CD4-positive, alpha-beta T cell (primary cell): ENCODE measurements at places on chromosomes 3 and 15. TPM values are rescaled to one million over a fixed set of nuclear protein-coding genes. Genes with fewer than 3 reads are reported as not detected.

The RTP3 gene
- total RNA-seq, result not detected

The CPLX3 gene
- total RNA-seq, result 0.16 TPM

The SCG3 gene
- total RNA-seq, result not detected

The SUCLG2 gene
- total RNA-seq, result 52.4 TPM

The ATR gene
- total RNA-seq, result 29.5 TPM

The LRTM1 gene
- total RNA-seq, result not detected

The SCAMP5 gene
- 5.7 TPM for total RNA-seq

The GOLGA6L22 gene
- not detected for total RNA-seq

The TMEM158 gene
- total RNA-seq, result not detected

The CCDC39 gene
- not detected for total RNA-seq

The RHOV gene
- total RNA-seq, result 0.36 TPM

The THRB gene
- total RNA-seq, result not detected

The TM4SF18 gene
- not detected for total RNA-seq

The SLC7A14 gene
- not detected for total RNA-seq

The ZNF80 gene
- total RNA-seq, result 0.17 TPM

The SCAANT1 gene
- 2.1 TPM for total RNA-seq

The CCDC32 gene
- total RNA-seq, result 21.3 TPM

The ADCY5 gene
- total RNA-seq, result not detected

The CD200 gene
- total RNA-seq, result 6.9 TPM

The TEX55 gene
- total RNA-seq, result not detected

The SLC6A1 gene
- not detected for total RNA-seq

The TLR9 gene
- total RNA-seq, result 0.08 TPM

The BSN gene
- total RNA-seq, result 0.08 TPM

The PIGX gene
- 13.9 TPM for total RNA-seq

The MOBP gene
- total RNA-seq, result not detected

The SLC33A1 gene
- total RNA-seq, result 14.6 TPM

The MUC4 gene
- not detected for total RNA-seq

The ATP13A4 gene
- 1.6 TPM for total RNA-seq

The CD200R1 gene
- total RNA-seq, result 4.7 TPM

The STXBP5L gene
- total RNA-seq, result not detected

The MYZAP gene
- 0.66 TPM for total RNA-seq

The SERINC4 gene
- total RNA-seq, result 0.36 TPM

The FBLN2 gene
- 0.25 TPM for total RNA-seq

The PEX5L gene
- not detected for total RNA-seq

The GRK7 gene
- 0.22 TPM for total RNA-seq

The CCNDBP1 gene
- 92.3 TPM for total RNA-seq

The GPR15 gene
- total RNA-seq, result 8.4 TPM

The LRRC34 gene
- 0.52 TPM for total RNA-seq

The VPS39 gene
- 82.5 TPM for total RNA-seq

The RARB gene
- not detected for total RNA-seq

The CHRD gene
- total RNA-seq, result 0.22 TPM

The SKOR1 gene
- 1.8 TPM for total RNA-seq

The SCG5 gene
- total RNA-seq, result not detected

The SLC9C1 gene
- total RNA-seq, result not detected
